ENCODE measurements at places on chromosomes 1 and 21.

GRCh38 chr21:25559746-25560145 lies 47.5 kb downstream of the MRPL39 start:
- no peak for DNase-seq

DNA sequence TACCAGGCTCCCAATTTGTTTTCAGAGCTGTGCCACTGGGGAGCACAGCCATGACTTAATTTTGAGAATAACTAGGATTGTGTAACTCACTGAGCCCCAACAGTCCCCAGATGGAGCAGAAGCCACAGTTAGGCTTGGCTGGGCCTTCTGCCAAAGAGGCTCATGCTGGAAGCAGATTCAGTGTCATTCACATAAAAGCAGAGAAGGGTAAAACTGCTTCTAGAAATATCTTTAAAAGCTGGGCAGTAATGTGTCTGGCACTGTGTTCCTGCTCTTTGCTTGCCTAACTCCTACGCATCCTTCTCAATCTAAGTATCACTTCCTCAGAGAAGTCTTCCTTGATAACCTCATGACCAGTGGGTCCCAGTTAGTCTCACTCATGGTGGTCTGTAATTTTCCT lies 20.3 kb downstream of the STK40 start:
- DNase-seq = no peak

DNA sequence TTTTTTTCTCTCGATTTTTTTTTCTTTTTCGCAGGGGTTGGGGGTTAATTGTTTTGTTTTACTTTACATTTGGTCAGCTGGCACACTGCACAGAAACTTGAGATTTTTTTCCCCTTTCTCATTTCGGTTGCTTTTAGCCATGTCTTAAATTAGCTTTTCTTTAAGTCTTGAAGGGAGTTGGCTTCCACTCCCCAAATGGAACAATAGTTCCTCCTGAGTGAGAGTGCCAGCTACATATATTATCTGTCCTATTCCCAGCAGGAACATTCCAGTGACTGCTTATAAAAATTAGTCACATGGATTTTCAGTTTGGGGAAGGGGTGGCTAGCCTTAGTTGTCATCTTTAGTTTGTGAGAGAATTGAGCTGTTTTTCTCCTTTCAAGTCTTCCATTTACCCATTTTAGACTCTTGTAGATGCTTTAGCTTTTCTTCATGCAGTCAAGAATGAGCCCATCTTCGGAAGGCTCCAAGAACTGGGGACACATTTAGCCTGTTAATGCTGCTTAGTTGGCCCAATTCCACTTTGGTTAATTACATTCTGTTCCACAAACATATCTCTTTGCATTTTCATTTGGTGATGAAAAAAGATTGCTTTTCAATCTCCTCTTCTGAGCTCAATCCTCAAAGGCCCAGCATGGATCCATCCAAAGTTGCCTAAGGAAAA lies 510.1 kb upstream of the CXADR start:
- no peak for DNase-seq

GRCh38 chr1:245748240-245748639 lies 593.5 kb downstream of the KIF26B start:
- DNase-seq = no peak

DNA sequence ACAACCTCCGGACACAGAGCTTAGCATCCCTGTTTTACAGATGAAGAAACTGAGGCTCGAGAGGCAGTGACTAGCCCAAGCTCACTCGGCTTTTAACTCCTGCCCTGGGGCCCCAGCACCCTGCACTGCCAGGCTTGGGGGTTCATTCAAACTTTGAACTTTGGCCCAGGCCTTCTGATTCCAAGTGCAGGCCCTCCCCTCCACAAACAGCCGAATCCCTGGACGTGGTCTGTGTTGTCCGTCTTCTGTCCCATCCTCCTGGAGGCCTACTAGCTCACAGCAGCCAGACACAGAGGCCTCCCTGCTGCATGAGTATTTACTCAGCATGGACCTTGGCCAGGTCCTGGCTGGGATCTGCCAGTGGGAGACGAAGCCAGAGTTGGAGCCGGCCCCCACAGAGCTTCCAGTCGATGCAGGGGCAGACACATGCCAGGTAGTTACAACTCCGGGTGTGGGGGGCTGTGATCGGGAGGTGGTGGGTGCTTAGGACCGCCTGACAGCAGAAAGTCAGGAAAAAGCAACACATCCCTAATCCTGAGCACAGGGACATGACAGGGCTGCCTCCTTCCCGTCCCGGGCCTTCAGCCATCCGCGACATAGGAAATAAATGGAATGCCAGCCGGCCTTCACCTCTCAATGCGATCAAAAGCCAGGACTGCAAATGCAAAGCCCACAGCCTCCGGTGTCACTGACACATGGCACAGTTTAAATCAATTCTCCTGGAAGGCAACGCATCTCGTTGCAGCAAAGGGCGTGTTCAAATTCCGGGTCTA lies 7.4 kb downstream of the IFFO2 start:
- DNase-seq = peak; percentile 57

- no peak for DNase-seq
These were observed 78.1 kb upstream of the PTBP2 start for GRCh38 chr1:96643519-96643918.

All from stomach (tissue), 19 donors.